Activated CD4-positive, alpha-beta T cell treated with anti-CD3 and anti-CD28 coated beads, Interleukin-2, amount 10 ng/mL, durations not matched to agents 7 days and 5 days (primary cell): ENCODE measurements at places on chromosomes 13 and 19. TPM values are rescaled to one million over a fixed set of nuclear protein-coding genes. Genes with fewer than 3 reads are reported as not detected.

MCEMP1 gene
- total RNA-seq: not detected

FPR2 gene
- total RNA-seq: not detected

OLFM2 gene
- 11.3 TPM for total RNA-seq

RCBTB2 gene
- 24.5 TPM for total RNA-seq

ZNF429 gene
- total RNA-seq: 11.4 TPM

CYP2A7 gene
- not detected for total RNA-seq

NACC1 gene
- 57.8 TPM for total RNA-seq

NXNL1 gene
- total RNA-seq: not detected

SLC25A41 gene
- total RNA-seq: 0.55 TPM

ZNF737 gene
- 22.5 TPM for total RNA-seq

POU2F2 gene
- 22.9 TPM for total RNA-seq

IGSF23 gene
- not detected for total RNA-seq

USHBP1 gene
- 0.27 TPM for total RNA-seq

ZNF888 gene
- total RNA-seq: 7.8 TPM

PTGIR gene
- total RNA-seq: 14.0 TPM

A1BG gene
- total RNA-seq: 4.5 TPM

CCDC194 gene
- 3.7 TPM for total RNA-seq

ACP7 gene
- not detected for total RNA-seq

DACH1 gene
- not detected for total RNA-seq

ZNF709 gene
- 2.2 TPM for total RNA-seq

SHISA7 gene
- total RNA-seq: not detected

HNRNPM gene
- 248 TPM for total RNA-seq

PLEKHJ1 gene
- total RNA-seq: 56.2 TPM

LILRA1 gene
- not detected for total RNA-seq

CGB5 gene
- total RNA-seq: not detected

SHC2 gene
- not detected for total RNA-seq

EFNB2 gene
- total RNA-seq: 0.10 TPM

TSC22D1 gene
- total RNA-seq: 13.3 TPM

NAT14 gene
- total RNA-seq: 11.7 TPM

CEACAM4 gene
- not detected for total RNA-seq

ZNF600 gene
- total RNA-seq: 17.5 TPM

CILP2 gene
- total RNA-seq: 0.25 TPM

CERS4 gene
- 26.7 TPM for total RNA-seq
